ENCODE measurements at places on chromosomes 12 and 14.
A peak's percentile ranks its signal among the peaks of the same experiment; 100 is the strongest.

- DNase-seq = no peak
Measured at GRCh38 chr14:89485264-89485663, 68.2 kb upstream of the FOXN3 start.

DNA sequence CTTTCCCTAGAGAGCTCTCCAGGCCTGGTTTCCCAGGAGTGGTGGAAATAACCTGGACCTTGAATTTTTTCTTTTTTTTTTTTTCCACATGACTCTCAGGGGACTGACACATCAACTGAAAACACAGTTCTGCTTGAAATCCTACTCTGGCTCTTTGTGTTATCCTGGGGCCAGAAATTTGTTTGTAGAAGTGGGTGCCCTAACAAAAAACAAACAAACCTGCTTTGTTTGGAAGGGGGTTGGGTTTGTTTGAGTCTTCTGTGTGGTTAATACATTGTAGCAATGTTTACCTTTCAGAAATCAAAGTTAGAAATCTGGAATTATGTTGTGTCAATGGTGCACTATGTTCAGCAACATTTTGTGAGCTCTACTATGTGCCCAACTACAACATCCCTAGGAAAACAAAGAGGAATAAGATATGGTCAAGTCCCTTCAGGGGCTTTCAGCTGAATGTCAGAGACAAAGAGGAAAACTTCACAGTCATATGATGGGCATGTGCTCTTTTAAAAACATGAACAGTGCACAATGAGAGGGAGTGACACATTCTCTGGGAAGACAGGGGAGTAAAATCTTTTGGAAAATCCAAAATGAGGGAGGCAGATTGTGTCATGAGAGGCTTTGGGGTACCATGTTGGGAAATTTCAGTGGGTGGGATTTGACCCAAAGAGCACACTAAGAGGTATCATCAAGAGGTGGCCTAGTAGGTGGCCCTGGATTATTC, 1.5 kb upstream of the IGF1 start:
- no peak for DNase-seq

GRCh38 chr12:49366652-49367380, 446 bp upstream of the SPATS2 start:
- DNase-seq = peak; percentile 100

GRCh38 chr14:93014058-93015023, 91.4 kb downstream of the CHGA start:
- DNase-seq = no peak

DNA sequence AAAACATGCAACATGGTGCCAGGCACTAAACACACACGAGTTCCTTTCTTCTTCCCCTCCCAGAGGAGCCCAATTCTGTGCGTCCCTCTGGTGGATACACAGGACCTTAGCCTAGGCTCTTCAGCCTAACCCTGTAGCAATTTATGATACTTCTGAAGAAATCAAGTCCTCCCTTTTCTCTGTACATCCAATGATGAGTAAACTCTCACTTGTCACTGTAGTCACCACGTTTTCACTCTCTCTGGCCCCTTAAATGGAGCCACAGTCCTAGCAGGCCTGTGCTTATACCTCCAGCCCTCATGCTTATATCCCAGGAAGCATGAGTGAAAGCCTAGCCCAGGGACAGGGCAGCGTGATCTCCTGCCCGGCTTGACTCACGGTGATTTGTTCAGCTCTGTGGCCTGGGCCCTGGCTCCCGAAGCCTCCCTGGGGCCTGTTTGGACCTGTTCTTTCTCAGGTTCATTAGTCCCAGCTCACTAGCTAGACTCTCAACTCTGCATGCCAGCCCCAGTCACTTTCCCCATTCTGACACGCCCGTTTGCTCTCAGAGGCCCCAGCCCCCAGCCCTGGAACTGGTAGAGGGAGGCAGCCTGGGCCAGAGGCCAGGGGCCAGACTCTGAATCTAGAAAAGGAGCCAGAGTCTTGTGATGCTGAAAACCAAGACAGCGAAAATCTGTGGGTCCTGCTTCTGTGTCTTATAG, 24.1 kb upstream of the PLEKHG3 start:
- DNase-seq = peak; percentile 0

- no peak for DNase-seq
Measured at GRCh38 chr12:3421191-3421978, 69.6 kb upstream of the PRMT8 start.

- no peak for DNase-seq
Measured at GRCh38 chr12:2641207-2641606, 153.6 kb upstream of the FKBP4 start.

All from GOT3 (cell line).